NCI-H748 treated with DMSO at 0.1 percent for 48 hours (cell line): ENCODE measurements at places on chromosomes 1 and 21.

GRCh38 chr1:237619553-237619952, 271.2 kb downstream of the ZP4 start:
- no peak for DNase-seq

DNA sequence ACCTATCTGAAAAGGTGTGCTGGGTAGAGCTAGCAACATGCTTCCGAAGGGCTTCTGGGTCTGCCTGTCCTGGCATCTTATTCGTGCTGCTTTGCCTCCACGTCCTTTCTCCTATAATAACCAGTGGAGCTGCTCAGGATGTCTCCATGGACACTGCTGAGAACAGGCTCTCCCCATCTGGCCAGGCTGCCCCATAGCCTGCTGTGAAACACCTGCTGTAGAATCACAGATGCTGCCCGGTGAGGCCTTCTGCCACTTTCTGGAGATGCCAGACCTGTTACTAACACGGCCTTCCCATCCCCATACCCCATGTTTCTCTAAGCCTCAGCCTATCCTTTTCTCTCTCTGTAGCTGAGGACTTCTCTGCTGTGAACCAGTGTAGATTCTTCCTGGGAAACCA, 120.5 kb downstream of the IER5 start:
- no peak for DNase-seq

- DNase-seq, result no peak
Measured at GRCh38 chr1:1732381-1732780, 8.2 kb upstream of the CDK11A start.

DNA sequence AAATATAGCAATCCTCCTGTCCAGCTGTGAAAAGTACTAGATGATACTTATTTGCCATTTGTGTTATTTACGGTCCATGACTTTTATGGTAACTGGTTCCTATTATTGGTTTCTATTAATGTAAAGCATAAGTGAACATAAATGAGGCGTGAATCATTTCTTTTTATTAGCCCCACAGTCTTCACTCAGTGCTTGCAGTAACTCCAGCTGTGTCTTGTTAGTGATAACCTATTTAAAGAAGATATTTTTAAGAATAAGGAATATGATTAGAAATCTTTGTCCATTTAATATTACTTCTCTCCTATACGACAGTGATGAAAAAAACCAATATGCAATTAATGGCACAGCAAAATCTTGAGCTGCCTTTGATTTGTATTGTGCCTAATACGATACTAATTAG, 149.9 kb downstream of the SPATA17 start:
- DNase-seq, result no peak

GRCh38 chr1:94698356-94698755, 121.8 kb upstream of the SLC44A3 start:
- no peak for DNase-seq

- DNase-seq, result no peak
Measured at GRCh38 chr1:245348626-245349025, 193.8 kb downstream of the KIF26B start.

DNA sequence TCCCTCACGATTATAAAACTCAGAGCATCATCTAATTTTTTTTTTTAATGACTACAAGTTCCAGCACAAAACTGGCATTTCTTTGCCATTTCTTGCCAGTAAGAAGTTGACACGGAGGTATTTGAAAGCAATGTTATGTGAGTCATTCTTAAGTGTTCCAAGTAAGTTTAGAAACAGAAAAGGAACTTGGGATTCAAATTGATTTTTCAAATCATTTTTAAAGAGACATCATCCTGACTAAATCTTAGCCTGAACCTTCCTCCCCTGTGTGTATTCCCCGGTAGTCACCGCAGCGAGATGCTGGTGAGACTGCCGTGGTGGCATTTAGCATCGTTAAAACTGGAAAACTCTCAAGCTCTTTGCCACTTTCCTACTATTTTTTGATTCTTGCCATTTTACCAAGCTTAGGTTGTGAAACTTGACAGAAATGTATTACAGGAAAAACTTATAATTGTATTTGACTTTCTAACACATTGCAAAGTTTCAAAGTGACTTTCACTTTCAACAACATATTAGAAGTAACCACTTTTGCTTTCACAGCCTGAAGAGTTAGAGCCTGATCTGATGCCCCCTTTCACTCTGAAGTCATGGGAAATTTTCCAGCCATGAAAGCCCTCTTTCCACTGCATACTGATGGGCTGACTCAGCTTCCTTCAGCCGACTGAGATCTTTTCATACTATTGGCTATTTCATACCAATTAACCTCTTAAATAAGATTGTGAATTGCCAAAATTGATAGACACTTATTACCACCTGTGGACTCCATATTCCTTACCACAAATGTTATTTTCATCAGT, 61.4 kb downstream of the OLFML2B start:
- no peak for DNase-seq

DNA sequence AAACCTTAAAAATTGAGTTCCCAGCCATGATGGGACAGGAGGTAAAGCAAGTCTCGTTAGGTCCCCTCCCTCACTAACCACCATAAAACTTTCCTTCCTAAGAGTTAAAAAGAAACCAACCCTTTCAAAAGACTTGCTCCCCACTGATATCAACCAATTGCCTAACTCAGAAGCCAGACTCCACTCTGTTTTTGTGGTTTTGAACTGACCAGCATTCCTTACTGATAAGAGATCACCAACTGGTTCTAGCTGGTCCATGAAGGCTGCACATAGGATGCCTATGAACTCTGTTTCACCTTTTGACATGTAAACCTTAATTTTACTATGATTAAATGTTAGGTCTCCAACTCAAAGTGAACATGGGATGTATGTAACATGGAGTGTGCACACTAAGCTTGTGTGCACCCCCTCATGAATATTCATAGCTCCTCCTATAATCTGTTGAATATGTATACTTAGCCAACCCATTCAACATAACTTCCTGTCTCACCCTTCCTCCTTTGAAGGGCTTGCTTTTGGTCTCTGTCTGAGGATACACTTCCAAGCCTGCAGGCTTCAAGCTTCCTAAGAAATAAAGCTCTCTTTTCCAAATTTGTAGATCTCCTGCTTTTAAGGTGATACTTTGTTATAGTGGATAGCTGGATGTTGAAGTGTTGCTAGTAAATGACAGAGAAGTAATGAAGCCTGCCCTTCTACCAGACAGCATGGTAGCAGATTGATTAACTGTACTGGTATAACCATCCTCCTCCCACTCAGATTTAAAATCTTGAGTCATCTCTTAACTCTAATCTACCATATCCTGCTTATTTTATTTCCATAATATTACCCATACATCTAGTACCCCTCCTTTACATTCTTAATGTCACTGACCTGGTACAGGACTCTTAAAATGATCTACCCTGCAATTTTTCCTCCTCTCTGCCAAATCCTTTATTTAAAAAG, 95.6 kb downstream of the ZNF644 start:
- DNase-seq, result no peak

DNA sequence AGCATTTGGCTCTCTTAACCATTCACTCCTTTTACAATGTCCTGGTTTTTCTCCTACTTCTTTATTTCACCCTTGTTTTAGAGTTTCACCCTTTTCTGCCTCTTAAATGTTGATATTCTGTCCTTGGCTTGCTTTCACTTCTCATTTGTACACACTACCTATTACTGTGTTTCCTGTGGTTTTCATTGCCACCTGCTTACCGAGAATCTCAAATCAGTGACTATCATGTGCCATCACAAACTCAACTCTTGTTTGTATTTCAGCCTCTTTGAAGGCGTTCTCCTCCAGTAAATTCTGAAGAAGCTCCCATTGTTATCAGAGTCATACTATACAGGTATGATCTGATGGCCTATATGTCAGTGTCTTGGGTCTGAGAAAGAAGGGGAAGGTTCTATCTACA, 65.7 kb downstream of the NPHS2 start:
- no peak for DNase-seq
